Right atrium auricular region (tissue), 2 donors: ENCODE measurements at places on chromosomes 1 and 21. TPM values are rescaled to one million over a fixed set of nuclear protein-coding genes. Genes with fewer than 3 reads are reported as not detected.
A peak's percentile ranks its signal among the peaks of the same experiment; 100 is the strongest.

The OR2L5 gene
- not detected for total RNA-seq

GRCh38 chr1:15618077-15618654, 908 bp downstream of the DDI2 start:
- peak overlapping the region; percentile 98 for H3K27ac ChIP-seq
- peaks cover 54% of the 10 kb centered on the region for H3K4me1 ChIP-seq
- no peak for DNase-seq
- no peaks in the 10 kb centered on the region for H3K36me3 ChIP-seq
- peak overlapping the region; percentile 83 for H3K4me3 ChIP-seq
- no peaks in the 10 kb centered on the region for H3K27me3 ChIP-seq

- no peaks in the 10 kb centered on the region for H3K27me3 ChIP-seq
- peak overlapping the region; percentile 99 for H3K27ac ChIP-seq
- no peak for DNase-seq
- no peaks in the 10 kb centered on the region for H3K4me1 ChIP-seq
These were observed 823 bp downstream of the ENAH start for GRCh38 chr1:225651872-225652728.

DNA sequence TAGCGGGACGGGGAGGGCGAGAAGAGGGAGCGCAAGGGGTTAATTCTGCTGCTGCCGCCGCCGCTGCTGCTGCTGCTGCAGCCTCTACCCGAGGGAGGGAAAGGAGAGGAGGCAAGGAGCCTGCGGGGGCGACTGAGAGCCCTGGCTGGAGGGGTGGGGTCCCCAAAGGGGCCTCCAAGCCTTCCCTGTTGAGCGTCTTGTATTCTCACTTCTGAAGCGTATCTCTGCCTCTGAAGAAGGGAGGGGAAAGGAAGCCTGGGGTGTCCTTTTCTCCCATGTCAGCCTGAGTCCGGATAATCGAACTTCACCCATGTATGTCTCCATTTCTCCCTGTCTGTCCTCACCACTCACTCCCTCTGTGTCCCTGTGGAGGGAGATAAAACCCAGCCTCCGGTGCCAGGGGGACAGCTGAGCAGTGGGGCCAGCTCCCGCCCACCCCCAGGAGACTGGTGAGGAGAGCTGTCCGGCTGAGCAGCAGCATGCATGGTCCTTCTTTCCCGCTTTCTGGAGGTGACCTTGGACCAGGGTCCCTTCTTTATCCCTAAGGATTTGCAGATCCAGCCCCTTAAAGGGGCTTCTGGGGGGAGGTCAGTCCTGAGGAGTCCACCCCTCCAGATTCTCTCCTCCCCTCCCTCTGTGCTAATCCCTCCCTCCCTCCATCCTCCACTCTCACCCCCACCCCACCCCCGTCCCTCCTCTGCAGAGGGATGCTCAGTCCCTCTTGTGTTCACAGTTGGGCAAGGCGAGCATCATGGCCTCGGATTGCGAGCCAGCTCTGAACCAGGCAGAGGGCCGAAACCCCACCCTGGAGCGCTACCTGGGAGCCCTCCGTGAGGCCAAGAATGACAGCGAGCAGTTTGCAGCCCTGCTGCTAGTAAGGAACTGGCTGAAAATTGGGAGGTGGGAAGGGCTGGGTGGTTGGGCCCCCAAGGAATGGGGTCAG, 1.0 kb downstream of the NCDN start:
- H3K27me3 ChIP-seq, result no peaks in the 10 kb centered on the region
- H3K4me3 ChIP-seq, result peak overlapping the region; percentile 84
- peak overlapping the region; percentile 97 for H3K27ac ChIP-seq
- peaks cover 18% of the 10 kb centered on the region for H3K36me3 ChIP-seq

DNA sequence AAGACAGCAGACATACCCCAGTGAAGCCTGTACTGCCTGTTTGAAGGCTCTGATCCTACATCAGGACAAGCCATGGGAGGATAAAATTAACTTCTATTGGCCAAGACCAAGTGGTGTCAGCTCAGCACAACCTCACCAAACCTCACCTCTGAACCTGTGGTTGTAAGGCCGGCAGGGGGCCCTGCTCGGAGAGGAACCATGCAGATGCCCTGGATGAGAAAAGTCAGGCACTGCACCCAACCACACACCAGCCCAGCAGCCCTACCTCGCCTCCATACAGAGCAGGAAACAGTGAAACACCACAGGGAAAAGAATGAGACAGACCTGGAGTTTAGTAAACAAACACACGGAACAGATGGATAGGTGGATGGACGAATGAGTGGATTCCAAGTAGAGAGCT, 70.0 kb upstream of the PAX7 start:
- H3K4me1 ChIP-seq, result no peaks in the 10 kb centered on the region
- no peak overlapping the region for H3K4me3 ChIP-seq
- DNase-seq, result no peak
- no peak overlapping the region for H3K27ac ChIP-seq
- no peaks in the 10 kb centered on the region for H3K36me3 ChIP-seq

DNA sequence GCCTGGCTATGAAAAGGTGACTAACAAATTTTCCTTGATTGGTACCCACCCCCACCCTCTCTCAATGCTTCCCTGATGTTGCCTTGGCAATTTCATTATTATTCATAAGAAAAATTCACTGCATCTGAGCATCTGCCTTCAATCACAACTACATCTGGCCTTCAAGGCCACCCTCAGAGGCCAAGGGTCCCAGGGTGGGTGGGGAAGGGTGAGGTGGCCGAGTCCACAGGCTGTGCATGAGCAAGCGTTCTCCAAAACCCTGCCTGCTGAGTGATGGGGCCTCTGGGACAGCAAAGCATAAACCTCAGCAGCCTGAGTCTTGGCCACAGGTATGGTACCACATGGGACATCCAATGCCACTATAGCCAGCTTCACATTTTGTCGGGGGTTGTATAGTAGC, 198.7 kb downstream of the SLC35F3 start:
- DNase-seq, result no peak
- no peaks in the 10 kb centered on the region for H3K36me3 ChIP-seq
- H3K4me1 ChIP-seq, result no peaks in the 10 kb centered on the region
- H3K27me3 ChIP-seq, result no peaks in the 10 kb centered on the region
- H3K27ac ChIP-seq, result no peak overlapping the region

DNA sequence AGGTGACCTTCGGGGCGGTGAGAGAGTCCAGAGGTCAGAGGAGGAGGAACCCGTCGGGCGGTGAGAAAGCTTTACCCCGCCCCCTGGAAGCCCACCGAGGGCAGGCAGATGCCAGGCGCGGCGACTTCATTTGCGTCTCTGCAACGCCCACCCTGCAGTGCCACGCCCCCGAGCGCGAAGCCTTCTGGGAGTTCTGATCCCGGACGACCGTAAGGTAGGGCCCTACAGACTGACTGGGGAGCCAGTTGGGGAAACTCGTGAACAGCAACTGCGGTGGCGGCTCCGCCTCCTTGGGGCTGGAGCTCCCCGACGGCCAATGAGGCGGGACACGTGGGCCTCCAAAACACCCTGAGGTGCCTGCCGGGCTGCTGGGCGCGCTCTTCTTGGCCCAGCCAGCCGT, 46.0 kb upstream of the EDARADD start:
- H3K4me1 ChIP-seq, result no peaks in the 10 kb centered on the region
- H3K27ac ChIP-seq, result no peak overlapping the region
- DNase-seq, result no peak
- H3K4me3 ChIP-seq, result no peak overlapping the region
- H3K27me3 ChIP-seq, result no peaks in the 10 kb centered on the region

GRCh38 chr1:11681071-11681771, at the start of gene MAD2L2:
TSS of gene MAD2L2 (minus strand) at chr1:11681148. CDS start at chr1:11680601, 547 bp downstream.
- no peaks in the 10 kb centered on the region for H3K27me3 ChIP-seq
- peaks cover 6% of the 10 kb centered on the region for H3K36me3 ChIP-seq
- DNase-seq, result peak; percentile 69

DNA sequence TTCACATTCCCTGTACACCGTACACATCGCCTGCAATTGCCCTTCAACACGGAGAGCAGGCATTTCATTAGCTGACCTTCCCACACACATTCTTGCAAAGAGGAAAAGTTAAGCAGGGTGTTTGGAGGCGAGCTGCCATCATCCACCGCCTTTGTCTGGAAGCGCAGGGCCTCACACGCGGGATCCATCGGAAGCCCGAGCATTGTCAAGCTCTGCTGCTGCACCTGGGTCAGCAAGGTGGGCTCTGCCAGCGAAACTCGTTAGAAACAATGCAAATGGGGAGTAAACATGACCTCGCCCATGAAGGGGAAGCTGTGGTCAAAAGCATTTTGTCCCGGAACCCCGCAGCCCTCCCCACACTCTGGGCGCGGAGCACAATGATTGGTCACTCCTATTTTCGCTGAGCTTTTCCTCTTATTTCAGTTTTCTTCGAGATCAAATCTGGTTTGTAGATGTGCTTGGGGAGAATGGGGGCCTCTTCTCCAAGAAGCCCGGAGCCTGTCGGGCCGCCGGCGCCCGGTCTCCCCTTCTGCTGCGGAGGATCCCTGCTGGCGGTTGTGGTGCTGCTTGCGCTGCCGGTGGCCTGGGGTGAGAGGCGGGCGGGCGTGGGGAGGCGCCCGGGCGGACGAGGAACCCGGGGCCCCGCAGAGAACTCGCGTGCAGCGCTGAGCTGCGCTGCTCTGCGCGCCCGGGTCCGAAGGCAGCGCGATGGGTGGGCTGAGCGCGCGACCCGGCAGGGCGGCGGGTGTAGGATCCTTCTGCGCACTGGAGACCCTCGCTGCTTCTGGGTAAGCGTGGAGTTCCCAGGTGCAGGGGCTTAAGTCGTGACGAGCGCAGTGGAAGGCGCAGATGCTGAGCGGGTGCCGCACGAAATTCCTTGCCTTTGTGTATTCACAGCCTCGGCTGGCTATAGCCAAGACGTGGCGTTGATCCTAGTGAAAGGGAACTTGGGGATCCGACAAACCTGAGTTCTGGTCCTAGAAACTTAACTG, at the start of gene CR1:
TSS of gene CR1 (plus strand) at position 357 of the 992 bp plus-strand sequence. CDS start at position 468, 111 bp downstream.
- no peaks in the 10 kb centered on the region for H3K27me3 ChIP-seq
- H3K27ac ChIP-seq, result no peak within 1 kb of the TSS
- DNase-seq, result no peak
- H3K36me3 ChIP-seq, result no peaks in the 10 kb centered on the region
- H3K4me1 ChIP-seq, result no peaks in the 10 kb centered on the region

DNA sequence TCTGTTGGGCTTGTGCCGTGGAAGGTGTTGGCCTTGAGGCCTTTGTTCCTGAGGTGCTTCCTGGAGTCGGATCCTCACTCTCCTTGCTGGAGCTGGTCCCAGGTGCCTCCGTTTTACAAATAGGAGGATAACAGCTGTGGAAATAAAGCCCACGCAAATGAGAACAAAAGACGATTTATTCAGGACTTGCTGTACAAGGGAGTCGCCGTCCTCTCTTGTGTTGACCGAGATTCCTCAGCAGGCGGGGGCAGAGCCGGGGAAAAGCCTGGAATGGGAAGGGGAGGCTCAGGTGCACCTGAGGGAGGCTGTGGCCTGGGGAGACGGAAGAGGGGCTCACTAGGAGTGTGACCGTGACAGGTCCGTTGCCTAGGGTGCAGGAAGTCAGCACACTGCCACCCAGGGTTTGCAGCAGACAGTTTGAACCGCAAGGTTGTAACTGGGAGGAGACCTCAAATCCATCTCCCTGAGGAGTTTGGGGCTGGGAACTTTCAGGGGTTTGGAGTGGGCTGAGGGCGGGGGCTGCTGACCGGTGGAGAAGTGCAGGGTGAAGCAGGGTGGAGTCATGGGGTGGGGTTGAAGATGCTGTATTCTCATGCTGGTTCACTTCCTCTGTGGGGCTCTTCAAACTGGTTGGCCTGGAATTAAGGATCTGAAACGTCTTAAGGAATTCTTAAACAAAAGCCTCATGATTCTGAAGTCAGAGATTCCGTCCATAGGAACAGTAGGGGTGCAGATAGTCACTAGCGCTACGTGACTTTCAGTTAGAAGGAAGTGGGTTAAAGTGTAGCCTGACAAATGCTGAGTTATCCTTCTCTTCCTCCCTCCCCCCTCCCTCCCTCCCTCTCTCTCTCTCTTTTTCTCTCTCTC, 2.6 kb upstream of the CSTB start:
- H3K27ac ChIP-seq, result no peak overlapping the region
- DNase-seq, result no peak
- H3K27me3 ChIP-seq, result no peaks in the 10 kb centered on the region

DNA sequence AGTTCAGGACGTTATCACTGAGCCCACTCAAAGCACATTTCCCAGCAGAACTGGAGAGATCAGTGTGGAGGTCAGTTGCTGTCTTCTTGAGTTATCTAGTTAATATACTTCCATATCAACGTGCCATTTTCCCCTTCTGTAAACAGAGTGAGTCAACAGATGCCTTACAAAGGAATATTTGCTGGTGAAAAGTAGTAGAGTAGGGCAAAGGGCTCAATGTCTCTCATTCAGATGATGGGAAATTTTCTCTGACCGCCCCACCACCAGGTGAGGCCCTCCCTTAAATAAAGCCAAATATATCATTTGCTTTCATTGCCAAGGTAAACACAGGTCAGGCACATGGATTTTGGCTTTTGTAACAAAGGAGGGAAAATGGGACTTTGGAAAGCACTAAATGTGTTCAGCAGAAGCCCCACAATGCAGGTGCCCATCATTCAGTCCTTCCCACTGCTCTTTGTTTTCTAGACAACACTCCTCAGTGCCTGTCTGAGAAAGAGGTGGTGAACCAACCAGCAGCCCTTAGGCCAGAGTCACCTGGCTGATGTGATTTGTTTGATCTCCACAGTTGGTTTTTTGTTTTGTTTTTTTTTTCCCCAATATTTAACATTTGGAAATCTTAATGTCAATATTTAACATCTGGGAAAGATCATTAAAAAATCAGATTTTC, 40.5 kb upstream of the SAMD13 start:
- no peaks in the 10 kb centered on the region for H3K27me3 ChIP-seq
- DNase-seq, result no peak
- no peaks in the 10 kb centered on the region for H3K36me3 ChIP-seq
- H3K4me1 ChIP-seq, result no peaks in the 10 kb centered on the region
- H3K27ac ChIP-seq, result no peak overlapping the region

DNA sequence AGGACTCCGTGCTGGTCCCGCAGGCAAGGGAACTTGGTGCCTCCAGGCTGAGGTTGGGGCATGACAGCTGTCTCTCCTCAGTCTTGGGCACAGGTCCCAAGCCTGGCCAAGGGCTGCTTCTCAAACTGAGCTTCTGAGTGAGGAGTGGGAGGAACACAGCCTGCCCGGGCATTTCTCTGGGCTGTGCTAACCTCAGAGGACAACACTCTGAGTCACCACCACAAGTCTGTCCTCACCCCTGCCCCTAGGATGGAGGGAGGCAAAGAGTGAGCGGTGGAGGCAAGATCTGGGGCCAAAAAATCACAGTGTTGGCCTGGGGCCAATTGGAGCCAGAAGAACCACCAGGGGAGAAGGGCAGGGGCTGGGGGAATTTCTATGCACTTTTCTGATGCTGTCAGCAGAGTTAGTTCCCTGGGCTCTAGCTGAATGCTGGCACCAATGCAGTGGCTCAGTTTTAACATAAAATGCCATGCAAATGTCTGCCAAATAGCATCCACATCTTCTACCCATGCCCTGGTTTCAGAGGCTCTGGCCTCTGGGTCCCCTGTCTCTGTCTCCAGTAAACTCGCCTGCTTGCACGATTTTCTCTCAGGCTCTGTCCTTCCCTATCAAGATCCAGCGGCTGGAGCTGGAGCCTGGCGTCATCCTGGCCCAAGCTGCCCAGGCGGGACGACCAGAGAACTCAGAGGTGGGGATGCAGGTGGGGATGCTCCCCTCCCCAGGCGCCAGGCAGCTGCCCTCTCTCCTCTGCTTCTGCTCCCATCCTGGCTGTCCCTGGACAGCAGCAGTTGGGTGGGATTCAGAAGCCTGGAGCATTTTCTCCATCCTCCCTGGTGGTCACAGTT, 11.0 kb upstream of the CDK18 start:
- no peaks in the 10 kb centered on the region for H3K4me1 ChIP-seq
- no peaks in the 10 kb centered on the region for H3K36me3 ChIP-seq
- no peaks in the 10 kb centered on the region for H3K27me3 ChIP-seq
- peak; percentile 67 for DNase-seq
- H3K4me3 ChIP-seq, result no peak overlapping the region
